ENCODE measurements at places on chromosomes 16 and 17. TPM values are rescaled to one million over a fixed set of nuclear protein-coding genes. Genes with fewer than 3 reads are reported as not detected.

DNA sequence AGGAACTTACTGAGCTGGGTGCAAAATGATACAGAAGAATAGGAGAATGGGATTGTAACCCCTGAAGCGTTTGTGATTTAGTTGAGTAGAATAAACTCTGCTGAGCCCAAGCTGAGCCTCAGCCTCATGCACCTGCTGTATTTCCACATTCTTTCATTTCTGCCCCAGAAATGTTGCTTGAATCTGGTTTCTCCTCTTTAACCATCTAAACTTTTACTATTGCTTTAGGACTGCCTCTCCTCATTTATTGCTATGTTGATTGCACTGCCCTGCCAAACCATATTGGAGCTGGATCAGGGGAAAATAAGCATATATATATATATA is 64.8 kb downstream of the PITPNC1 start:
- no peak for DNase-seq

- DNase-seq = no peak
Measured at GRCh38 chr17:59754552-59754951, 47.1 kb downstream of the VMP1 start.

DNA sequence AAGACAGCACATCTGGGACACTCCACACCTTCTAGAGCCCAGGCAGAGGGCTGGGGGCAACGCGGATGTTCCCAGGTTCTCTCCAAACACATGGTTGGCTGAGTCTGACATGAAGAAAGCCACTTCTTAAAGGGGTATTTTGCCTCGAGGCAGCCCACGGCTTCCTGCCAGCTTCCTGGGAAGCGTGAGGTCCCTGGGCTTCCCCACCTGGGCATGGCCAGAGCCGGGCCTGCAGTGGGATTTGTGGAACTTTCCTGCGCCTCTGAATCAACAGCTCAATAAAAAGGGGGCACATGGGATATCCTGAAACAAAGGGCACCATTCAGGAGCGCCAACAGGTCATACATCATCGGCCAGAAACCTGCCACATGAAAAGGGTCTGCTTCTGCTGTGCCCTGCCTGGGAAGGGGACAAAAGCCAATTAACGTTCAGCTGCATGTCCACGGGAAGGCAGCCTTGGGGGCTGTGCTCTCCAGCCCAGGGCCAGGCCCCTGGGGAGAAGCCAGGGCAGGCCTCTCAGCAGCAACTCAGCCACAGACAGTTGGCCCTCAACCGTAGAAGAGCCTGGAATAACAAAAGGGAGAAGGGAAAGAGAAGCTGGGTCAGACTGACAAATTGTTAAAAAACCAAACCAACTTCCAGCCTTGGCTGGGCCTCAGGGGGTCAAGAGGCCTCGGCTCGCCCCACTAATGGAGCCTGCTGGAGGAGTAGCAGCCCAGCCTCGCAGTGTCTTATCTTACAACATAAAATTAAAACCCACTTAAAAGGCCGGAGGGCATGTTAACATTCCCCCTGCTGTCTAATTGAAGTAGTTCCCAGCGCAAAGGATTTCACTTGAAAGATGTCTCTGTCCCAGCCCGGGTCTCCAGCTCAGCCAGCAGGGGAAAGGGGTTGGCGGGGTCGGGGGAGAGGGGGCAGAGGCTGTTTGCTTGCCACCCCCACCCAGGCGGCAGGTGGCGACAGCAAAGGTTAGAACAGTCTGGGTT is 34.2 kb downstream of the TBX4 start:
- DNase-seq = no peak

The CPHXL2 gene
- polyA plus RNA-seq = 0.11 TPM

DNA sequence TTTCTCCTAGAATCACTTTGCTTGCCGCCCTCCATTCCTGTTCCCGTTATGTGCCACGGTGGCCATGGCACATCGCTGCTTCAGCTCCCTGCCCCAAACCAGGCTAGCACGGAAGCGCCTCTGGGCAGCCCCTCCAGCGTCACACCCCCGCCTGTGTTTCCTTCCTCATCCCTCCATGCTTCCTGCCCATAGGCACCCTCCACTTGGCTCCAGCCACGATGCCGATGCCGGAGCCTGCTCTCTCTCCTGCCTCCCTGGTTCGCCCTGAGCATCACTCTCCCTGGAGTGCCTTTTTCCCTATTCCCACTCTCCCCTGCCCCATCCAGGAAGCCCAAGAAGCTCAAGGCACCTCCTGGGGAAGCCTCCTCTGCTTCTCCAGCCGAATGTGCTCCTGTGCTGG is 3.2 kb upstream of the ARHGAP23 start:
- DNase-seq = no peak

The SYNGR2 gene
- 65.9 TPM for polyA plus RNA-seq

All from muscle of back (tissue), 13 donors.